NCI-H774 (cell line): ENCODE measurements at places on chromosomes 4 and X.
A peak's percentile ranks its signal among the peaks of the same experiment; 100 is the strongest.

DNA sequence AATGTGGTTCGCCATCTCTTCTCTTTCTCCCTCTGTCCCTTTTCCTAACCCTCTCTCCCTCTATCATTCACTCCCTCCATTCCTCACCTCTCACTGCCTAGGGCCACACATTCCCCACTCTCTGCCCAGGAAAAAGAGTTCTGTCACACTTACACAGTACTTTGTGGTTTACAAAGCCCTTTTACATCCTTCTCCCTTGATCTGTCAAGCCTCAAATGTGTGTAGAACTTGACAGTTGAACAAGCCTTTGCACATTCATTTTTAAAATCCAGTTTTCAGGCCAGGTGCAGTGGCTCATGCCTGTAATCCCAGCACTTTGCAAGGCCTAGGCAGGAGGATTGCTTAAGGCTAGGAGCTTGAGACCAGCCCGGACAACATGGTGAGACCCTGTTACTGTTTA, 156.3 kb downstream of the VSIG4 start:
- DNase-seq: no peak

DNA sequence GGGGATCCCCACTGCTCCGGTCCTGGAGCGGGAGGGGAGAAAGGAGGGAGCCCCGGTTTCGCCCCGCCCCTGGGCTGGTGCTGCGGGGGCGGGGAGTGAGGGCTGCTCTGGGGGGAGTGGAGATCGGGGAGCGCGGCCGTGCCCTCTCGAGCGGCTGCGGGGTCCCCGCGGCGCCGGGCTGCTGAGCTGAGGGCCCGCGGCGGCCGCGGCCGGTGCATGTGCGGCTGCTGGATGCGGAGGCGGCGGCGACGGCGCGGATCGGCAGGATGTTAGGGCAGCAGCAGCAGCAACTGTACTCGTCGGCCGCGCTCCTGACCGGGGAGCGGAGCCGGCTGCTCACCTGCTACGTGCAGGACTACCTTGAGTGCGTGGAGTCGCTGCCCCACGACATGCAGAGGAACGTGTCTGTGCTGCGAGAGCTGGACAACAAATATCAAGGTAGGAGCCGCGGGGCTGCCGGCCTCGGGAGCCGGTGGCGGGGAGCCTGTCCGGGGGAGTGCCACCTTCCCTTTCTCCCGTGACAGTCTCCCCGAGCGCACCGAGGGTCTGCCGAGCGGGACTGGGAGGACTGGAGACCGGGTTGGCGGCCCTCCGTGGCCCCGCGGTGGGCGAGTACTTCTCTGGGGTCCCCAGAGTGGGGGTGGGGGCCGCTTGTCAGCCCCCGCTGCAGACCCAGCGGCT, at the start of gene ING2:
Gene ING2, plus strand, starts transcription at position 129 of the 681 bp plus-strand sequence. Its CDS starts 138 bp downstream, at position 267.
- DNase-seq: peak; percentile 61

DNA sequence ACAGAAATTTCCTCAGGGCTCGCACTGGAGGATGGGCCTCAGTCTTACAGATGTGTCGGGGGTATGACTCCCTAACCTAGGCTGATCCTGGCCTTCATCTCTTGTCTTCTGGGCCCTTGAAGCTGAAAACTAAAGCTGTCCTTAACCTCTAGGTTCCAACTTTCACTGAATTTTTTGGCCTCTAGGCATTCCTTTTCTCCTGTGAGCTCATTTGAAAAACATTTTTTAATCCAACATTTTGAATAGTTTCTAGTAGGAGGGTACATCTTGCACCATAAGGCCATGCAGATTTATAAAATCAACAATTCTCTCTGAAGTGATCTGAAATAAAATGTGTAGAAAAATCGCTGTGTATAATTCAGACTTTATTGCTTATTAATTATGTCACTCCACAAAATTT, 19.7 kb downstream of the RWDD4 start:
- no peak for DNase-seq

GRCh38 chrX:10486373-10486772, 134.0 kb downstream of the MID1 start:
- DNase-seq: no peak

- no peak for DNase-seq
Measured at GRCh38 chrX:87516717-87517121, 883 bp upstream of the KLHL4 start.
